Activated CD4-positive, alpha-beta T cell treated with anti-CD3 and anti-CD28 coated beads, Interleukin-2, amount 50 U/mL, for 48 hours (primary cell): ENCODE measurements at places on chromosomes 4 and X.
A peak's percentile ranks its signal among the peaks of the same experiment; 100 is the strongest.

DNA sequence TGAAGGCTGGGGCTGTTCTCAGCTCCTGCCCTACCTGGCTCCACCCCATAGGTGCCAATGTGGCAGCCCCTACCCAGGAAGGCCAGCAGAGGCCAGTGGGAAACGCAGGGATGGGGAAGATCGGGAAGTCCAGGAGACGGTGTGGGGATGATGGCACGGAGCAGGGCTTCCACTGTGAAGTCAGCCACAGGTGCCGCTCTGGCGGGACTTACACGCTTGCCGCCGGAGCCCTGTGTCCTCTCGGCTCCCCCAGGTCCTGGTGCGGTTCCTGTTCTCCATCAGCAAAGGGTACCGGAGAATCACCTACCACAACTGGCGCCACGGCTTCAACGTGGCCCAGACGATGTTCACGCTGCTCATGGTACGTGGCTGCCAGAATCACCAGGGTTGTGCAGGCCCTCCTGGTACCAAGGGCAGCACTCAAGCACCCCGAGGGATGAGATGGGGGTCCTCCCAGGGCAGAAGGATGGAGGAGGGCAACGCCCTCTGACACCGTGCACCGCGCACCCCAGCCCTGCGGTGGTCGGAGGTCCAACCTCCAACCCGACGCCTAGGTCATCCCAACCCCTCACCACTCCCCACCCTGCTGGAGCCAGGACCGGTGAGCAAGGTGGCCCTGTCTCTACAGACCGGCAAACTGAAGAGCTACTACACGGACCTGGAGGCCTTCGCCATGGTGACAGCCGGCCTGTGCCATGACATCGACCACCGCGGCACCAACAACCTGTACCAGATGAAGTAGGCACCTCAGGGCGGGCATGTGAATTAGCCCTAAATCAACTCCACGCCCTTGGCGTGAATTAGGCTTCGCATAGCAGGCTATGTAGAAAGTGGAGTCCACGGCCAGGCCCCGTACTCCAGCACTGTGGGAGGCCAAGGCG lies 12.0 kb downstream of the ATP5ME start:
- no peak for DNase-seq

DNA sequence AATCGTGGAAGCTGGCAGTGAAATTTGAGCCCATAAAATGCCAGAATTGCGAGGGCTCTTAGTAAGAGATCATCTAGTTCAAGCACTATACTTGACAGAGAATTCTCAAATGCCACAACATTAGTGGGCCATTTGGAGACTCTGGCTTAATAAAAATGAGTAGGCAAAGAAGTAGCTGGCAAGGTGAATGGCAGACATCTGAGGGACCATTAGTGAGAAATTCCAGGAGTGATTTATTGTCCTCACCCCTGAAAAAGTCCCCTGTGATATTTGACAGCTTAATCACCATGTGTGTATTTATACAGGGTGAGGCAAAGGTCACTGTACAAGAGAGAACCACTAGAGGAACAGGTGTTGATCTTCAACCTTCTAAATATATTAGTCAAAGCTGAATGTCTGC lies 207.5 kb downstream of the CHRDL1 start:
- no peak for DNase-seq

GRCh38 chrX:18210470-18210869 lies 10.2 kb downstream of the BEND2 start:
- no peak for DNase-seq

- peak; percentile 66 for DNase-seq
Measured at GRCh38 chrX:129777218-129778030, 2.3 kb upstream of the SASH3 start.

DNA sequence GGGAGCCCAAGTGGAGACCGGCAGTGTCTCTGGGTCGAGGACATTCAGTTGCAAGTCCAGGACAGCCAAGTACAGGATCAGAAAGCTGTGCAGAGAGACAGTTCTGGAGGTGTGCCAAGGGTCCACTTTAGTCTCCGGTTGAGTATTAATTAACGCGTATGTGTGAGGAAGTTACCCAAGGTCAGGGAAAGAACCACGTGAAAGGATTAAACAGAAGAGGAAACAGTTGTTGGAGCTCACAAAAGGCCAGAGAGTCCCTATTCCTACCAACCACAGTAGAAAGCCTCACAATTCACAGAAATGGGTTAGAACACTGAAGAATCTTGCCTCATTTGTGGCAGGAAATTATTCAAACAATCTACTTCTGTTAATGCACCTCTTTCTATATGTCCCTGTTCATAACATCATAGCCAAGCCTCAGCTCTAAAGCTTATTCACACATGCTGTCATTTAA lies 17.9 kb upstream of the NSUN7 start:
- DNase-seq: no peak

- DNase-seq: no peak
Measured at GRCh38 chrX:106177982-106178321, 9.8 kb downstream of the PWWP3B start.

DNA sequence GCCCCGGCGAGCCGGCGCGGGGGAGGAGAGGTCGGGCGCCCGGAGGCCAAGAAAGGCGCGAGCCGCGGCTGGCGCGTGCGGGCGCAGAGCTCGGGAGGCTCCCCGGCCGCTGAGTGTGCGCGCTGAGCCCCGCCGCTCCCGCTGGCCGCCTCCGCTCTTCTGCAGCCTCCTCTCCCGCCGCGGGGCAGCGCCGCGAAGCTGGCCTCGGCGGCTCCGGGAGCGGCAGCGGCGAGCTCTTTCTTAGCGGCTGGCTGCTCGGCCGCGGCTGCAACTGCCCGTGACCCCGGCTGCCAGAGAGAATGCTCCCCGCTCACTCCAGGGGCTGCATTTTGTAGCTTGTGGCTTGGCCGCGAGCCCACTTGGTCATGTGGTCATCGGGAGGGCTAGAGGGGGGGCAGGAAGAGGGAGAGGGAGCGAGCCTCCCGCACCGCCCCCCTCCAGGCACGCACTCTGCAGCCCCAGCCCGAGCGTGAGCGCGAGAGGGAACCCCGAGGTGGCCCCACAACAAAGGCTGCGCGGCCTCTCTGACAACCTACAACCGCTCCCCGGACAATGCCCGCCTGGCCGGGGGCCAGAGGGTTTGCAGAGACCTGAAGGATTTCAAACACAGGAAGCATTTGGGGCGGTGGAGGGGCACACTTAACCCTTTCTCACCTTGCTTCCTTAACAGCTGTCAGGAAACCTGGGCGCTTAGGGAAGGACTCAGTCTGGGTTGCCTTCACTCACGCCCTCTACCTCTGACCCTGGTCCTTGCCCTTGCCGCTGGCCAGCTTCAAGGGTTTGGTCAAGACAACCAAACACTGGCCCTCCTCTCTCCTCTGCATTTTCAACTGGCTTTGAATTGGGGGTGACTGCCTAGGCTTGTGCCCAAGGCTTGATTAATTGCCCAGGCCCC lies at the start of gene APLN:
Gene APLN (minus strand): TSS at position 305 of the 895 bp plus-strand sequence. CDS start 326 bp downstream, outside the sequence.
- peak; percentile 13 for DNase-seq

DNA sequence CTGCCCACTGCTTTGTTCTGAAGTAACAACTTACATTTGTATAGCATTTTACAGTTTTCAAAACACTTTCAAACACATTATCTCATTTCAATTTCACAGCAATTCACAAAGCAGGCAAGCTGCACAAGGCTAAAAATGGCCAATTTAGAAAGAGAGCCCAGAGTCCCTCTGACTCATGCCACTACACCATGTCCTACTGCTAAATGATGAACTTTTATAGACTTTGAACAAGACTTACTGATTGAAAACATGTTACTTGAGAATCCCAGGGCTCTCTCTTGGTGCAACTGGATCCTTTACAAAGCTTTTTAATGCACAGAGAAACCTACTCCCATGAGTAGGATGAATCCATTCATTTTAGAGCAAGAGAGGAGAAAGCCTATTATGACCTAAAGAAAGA lies 5.8 kb upstream of the G3BP2 start:
- DNase-seq: no peak

GRCh38 chrX:35076061-35076460 lies 133.5 kb downstream of the FAM47B start:
- no peak for DNase-seq

DNA sequence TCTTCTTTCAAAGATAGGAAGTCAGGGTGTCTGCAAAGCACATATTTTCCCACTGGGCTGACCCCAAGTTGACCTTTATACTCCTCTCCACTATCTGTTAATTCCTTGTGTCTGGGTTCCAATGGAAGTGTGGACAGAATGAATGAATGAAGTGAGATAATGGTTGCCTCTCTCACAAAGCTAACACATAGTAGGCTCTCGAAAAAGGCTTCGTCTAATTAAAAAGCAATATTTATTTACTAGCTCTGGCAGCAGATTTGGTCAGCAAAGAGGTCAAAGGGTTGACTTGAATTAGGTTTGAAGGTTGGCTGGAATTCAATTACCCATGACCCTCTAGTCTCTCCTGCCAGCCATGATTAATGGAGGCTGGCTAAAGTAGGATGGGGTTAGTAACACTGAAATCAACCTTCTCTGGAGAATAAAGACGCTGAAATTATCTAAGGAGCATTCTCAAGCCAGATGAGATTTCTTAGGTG lies 280.3 kb upstream of the KLF3 start:
- DNase-seq: no peak

GRCh38 chrX:135643916-135644315 lies 69.5 kb upstream of the CT45A1 start:
- no peak for DNase-seq

- no peak for DNase-seq
Measured at GRCh38 chr4:3294401-3295241, 1.8 kb downstream of the RGS12 start.

DNA sequence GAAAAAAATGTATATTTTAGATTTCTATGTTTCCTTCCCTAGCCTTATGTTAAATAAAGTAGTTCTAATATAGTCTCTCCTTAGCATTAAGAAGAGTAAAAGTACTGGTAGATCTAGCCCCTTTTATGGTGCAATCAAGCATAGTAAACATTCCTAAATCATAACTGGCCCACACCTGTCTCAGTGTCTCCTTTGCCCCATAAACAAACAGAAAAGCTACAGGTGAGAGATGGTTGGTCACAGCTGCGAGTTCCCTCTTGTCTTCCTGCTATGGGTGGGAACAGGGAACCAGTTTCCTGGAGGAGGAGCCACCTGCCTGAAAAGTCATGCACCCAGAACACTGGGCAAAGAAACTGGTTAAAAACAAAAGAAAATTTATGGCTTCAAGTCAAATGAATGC lies 16.6 kb downstream of the SOWAHB start:
- DNase-seq: no peak

GRCh38 chr4:102759831-102760644 lies 730 bp downstream of the MANBA start:
- DNase-seq: no peak

GRCh38 chr4:77777135-77777807 lies 41.9 kb downstream of the CNOT6L start:
- DNase-seq: no peak

GRCh38 chr4:36277533-36277932 lies 3.9 kb upstream of the DTHD1 start:
- no peak for DNase-seq

- no peak for DNase-seq
Measured at GRCh38 chr4:99720206-99720605, 62.6 kb upstream of the C4orf54 start.

DNA sequence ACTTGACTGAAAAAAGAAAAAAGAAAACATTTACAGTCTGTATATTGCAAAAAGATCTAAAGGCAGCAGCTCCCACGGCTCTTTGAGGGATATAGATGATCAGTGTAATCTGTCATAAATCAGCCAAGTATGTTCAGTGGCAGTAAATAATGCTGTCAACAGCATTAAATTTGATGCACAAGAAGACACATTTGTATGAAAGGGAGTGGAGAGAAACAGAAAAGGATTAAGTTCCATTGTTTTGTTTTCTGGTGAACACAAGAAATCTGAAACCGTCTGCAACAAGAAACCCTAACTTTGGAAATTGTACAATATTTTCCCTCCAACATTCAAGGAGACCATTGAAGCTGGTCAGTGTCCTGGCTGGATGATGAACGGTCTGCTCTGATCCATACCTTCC lies 27.6 kb upstream of the C1QTNF7 start:
- no peak for DNase-seq

GRCh38 chrX:13346646-13347045 lies 26.8 kb upstream of the ATXN3L start:
- no peak for DNase-seq

DNA sequence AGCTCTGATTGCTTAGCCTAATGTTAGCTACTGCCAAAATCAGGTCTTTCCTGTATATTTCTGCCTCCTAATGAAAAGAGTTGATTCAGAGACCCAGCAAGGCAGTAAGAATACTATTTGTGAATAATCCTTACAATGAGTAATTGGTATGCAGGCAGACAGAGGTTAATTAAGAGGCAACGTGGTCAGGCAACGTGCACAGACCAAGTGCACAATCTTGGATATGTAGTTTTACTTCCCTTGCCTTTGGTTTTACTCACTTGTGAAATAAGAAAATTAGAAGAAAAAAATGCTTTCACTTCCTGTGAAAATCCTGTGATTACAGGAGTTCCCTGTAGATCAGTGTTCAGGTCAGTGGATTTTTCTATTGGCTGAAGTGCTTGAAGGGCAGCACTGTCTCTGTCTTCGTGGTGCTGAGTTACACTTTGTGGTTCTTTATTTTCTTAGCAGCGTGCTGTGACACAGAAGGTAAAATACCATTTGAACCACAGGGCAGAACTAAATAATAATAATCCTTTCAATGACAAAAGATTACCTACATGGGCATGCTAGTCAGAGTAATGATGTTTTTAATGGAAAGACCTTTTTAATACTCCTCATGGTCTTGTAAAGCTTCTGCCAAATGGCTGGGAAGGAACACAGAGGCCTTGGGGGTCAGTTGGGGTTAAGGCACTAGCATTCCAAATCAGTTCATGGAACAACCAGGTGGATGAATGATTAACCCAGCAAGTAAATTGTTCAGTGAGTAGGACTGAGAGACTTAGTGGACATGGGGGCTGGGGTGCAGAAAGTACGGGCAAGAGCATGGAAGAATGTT lies 430.9 kb downstream of the MAPK10 start:
- DNase-seq: no peak

DNA sequence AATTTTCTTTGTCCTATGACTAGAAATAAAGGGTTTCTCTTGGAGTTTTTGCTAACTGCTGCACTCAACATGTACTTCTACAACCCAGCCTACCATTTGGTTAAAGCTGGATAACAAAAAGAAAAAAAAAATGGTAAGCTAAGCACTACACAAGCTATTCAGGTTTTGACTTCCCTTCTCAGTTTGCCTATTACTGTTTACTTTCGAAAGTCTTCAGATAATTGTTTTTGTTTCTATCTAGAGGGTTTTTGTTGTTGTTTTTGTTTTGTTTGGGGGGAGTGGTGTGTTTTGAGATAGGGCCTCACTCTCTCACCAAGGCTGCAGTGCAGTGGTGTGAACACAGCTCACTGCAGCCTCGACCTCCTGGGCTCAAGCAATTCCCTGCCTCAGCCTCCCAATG lies 46.6 kb downstream of the CLOCK start:
- DNase-seq: no peak

GRCh38 chr4:1378559-1379231 lies 27.5 kb downstream of the NKX1-1 start:
- no peak for DNase-seq

- DNase-seq: no peak
Measured at GRCh38 chr4:143207555-143207954, 22.8 kb downstream of the USP38 start.

GRCh38 chr4:60327651-60328050 lies 872.5 kb upstream of the ADGRL3 start:
- no peak for DNase-seq

GRCh38 chrX:96688789-96689188 lies 4.1 kb downstream of the DIAPH2 start:
- no peak for DNase-seq
